Progenitor cell of endocrine pancreas (in vitro differentiated cells): ENCODE measurements at places on chromosomes 7 and 10.

DNA sequence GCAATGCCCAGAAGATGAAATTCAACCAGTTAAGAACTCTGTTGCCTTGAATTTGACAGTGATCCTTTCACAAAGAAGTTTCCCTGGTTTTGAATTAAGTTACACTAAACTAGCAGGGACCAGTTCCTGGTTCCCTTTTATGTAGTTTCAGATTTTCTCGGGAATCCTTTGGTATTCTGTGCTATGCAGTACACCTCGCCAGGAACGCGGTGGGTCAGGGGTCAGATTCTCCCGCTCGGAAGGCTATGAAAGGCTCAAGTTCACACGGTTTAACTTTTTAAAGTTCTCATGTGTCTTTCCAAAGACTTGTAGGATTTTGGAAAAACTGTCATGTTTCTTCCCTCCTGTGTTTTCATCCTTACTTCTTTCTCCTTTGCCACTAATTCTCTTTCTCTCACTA lies 104.7 kb upstream of the PRR15 start:
- H3K27ac ChIP-seq = no peak overlapping the region
- H3K4me3 ChIP-seq = no peak overlapping the region
- H3K4me1 ChIP-seq = peaks cover 8% of the 10 kb centered on the region
- H3K36me3 ChIP-seq = no peaks in the 10 kb centered on the region
- no peak for DNase-seq

GRCh38 chr7:130299866-130300265 lies 6.9 kb downstream of the CPA4 start:
- no peak overlapping the region for H3K4me3 ChIP-seq
- DNase-seq = no peak
- H3K4me1 ChIP-seq = peaks cover 15% of the 10 kb centered on the region
- peaks cover 4% of the 10 kb centered on the region for H3K27me3 ChIP-seq
- no peak overlapping the region for H3K27ac ChIP-seq

DNA sequence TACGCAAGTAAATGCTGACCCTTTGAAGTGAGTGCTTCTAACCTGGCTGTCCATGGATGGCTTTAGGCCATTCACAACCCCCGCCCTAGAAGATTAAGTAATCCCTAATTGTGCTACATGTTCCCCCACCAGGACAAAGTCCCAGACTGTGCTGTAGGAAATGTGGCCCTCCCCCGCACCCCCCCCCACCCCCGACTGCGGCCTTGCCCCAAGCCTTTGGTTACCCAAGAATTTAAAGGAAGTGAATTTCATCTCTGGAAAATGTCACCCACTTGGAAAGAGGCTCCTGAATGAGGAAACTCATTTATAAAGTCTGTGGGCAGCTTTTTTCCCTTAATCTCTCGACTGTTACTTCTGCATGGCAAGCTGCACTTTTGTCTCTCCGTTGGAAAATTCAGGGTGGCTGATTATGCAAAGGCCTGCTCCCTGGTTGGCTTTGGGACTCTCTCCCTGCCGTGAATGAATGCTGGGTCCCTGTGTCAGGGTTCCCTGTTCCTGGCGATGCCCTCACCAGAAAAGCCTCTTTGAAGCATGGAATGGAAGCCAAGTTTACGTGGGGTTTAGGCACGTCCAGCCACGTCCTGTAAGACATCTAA lies 31.4 kb upstream of the AQP1 start:
- peaks cover 8% of the 10 kb centered on the region for H3K4me1 ChIP-seq
- no peak overlapping the region for H3K4me3 ChIP-seq
- DNase-seq = no peak
- H3K27ac ChIP-seq = no peak overlapping the region
- H3K27me3 ChIP-seq = peaks cover 5% of the 10 kb centered on the region

GRCh38 chr10:132713421-132714095 lies 72.4 kb downstream of the NKX6-2 start:
- H3K4me1 ChIP-seq = peaks cover 4% of the 10 kb centered on the region
- DNase-seq = no peak
- H3K4me3 ChIP-seq = no peak overlapping the region
- H3K36me3 ChIP-seq = peaks cover 11% of the 10 kb centered on the region
- H3K27ac ChIP-seq = no peak overlapping the region

GRCh38 chr7:32892521-32893206 lies 1.1 kb upstream of the KBTBD2 start:
- H3K27me3 ChIP-seq = no peaks in the 10 kb centered on the region
- H3K27ac ChIP-seq = peak overlapping the region; percentile 99
- H3K4me1 ChIP-seq = peaks cover 51% of the 10 kb centered on the region
- peak overlapping the region; percentile 85 for H3K4me3 ChIP-seq

DNA sequence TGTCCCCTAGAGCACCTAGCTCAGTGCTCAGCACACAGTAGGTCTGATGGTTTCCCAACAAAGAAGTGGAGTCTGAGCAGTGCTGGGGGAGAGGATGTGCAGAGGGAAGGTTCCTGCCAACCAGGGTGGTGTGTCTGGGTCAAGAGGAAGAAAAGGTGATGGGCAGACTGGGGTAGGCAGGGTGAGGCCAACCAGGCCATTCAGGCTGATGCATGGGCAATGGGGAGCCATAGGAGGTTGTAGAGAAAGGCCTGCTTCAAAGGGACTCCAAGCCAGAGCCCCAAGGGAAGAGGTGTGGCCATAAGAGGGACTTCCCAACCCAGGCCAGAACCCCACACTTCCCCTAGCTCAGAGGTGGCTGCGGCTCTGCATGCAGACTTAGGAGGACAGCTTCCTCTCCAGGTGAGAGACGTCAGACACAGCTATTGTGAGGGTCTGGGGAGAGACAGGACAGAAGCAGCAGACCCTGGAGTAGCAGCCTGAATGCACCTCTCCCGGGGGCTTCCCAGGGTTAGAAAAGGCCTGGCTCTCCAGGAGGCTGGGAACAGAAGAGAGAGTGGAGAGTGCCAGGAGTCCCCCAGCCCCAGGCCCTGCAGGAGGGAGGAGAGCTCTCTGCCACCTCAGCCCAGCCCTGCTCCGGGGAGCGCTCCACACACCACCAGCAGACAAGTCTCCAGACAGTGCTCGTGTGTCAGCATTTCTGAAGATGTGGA lies 87.4 kb upstream of the ZMIZ1 start:
- no peak overlapping the region for H3K27ac ChIP-seq
- H3K36me3 ChIP-seq = no peaks in the 10 kb centered on the region
- H3K4me1 ChIP-seq = peaks cover 7% of the 10 kb centered on the region
- DNase-seq = no peak

DNA sequence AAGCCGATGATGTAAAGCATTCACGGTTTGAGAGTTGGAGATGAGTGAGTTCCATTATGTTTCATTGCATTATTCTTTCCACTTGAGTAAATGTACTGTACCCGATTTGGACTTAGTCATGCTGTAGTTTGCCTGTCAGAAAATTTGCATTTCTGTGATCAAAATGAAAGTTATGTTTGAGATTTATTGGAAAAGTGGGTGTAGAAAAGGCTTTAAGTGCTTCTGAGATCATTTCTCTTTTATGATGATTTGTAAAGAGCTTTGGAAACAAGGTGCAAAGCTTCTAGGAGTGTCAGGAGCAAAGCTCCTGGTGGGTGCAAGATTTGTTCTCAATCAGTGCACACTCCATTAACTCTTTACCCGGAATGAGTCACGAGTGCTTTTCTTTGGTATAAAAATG lies 204.1 kb upstream of the POM121L12 start:
- H3K4me3 ChIP-seq = no peak overlapping the region
- no peaks in the 10 kb centered on the region for H3K27me3 ChIP-seq
- no peak overlapping the region for H3K27ac ChIP-seq
- H3K36me3 ChIP-seq = no peaks in the 10 kb centered on the region

DNA sequence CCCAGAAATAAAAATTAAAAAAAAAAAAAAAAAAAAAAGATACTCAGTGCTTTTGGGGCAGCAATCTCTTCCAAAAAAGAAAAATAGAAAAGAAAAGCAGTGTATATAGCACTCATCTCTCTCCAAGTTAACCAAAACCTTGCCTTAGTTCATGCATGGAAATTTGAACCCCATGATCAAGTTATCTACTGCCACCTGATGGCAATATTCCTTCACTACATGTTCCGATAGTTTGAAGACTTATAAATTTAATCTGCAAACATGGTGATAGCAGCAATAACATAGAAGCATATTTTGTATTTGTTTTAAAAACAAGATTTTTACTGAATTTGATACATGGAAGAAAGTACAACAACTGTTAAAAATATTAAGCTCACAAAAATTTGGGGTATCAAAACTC lies 48.6 kb upstream of the SLIT1 start:
- no peak for DNase-seq

GRCh38 chr7:194252-195009 lies 2.1 kb downstream of the FAM20C start:
- peaks cover 30% of the 10 kb centered on the region for H3K4me1 ChIP-seq
- H3K36me3 ChIP-seq = peaks cover 20% of the 10 kb centered on the region
- no peak for DNase-seq
- H3K4me3 ChIP-seq = peak overlapping the region; percentile 82

DNA sequence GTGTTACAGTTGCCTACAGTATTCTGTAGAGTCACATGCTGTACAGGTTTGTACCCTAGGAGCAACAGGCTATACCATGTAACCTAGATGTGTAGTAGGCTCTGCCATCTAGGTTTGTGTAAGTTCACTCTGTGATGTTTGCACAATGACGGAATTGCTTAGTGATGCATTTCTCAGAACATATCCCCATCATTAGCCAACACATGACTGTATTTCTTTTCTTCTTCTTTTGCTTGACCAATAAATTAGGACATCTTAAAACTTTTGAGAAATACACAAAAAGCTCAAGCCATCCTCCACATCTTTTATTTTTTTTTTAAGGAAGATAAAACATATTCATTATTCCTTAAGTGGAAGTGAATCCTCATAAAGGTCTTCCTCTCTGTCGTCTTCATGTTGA lies 5.4 kb upstream of the PFKFB3 start:
- no peak overlapping the region for H3K4me3 ChIP-seq
- H3K27ac ChIP-seq = no peak overlapping the region

GRCh38 chr10:77877441-77878344 lies 48.9 kb downstream of the DLG5 start:
- peaks cover 30% of the 10 kb centered on the region for H3K4me1 ChIP-seq
- no peak for DNase-seq
- peaks cover 4% of the 10 kb centered on the region for H3K36me3 ChIP-seq
- peak overlapping the region; percentile 93 for H3K27ac ChIP-seq
- H3K4me3 ChIP-seq = no peak overlapping the region

- no peak for DNase-seq
- H3K4me3 ChIP-seq = no peak overlapping the region
- H3K27ac ChIP-seq = no peak overlapping the region
- H3K27me3 ChIP-seq = no peaks in the 10 kb centered on the region
Measured at GRCh38 chr7:99128076-99128950, 15.6 kb downstream of the SMURF1 start.

- no peak overlapping the region for H3K4me3 ChIP-seq
- DNase-seq = no peak
- H3K4me1 ChIP-seq = peaks cover 24% of the 10 kb centered on the region
- peaks cover 27% of the 10 kb centered on the region for H3K27me3 ChIP-seq
- H3K27ac ChIP-seq = no peak overlapping the region
Measured at GRCh38 chr7:41241641-41242040, 461.2 kb downstream of the INHBA start.

DNA sequence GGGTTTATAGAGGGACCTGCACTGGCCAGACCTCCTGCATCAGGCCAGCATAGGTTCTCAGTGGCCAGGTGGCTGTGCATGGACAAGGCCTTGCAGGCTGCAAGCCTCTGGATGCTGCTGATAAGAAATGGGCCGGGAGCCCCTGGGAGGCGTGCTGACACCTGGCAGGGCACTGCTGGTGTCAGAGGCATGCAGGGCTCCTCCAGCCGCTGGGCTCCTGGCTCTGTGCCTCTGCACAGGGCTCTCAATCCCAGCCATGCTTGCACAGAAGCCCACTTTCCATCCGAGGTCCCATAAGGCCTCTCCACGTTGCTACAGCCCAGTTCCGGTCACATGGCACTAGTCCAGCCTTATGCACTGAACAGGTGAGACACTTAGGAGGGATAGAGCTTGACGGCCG lies 27.3 kb downstream of the ANTXRL start:
- H3K4me3 ChIP-seq = no peak overlapping the region
- peaks cover 3% of the 10 kb centered on the region for H3K27me3 ChIP-seq
- H3K36me3 ChIP-seq = no peaks in the 10 kb centered on the region
- H3K4me1 ChIP-seq = peaks cover 13% of the 10 kb centered on the region
- H3K27ac ChIP-seq = no peak overlapping the region

DNA sequence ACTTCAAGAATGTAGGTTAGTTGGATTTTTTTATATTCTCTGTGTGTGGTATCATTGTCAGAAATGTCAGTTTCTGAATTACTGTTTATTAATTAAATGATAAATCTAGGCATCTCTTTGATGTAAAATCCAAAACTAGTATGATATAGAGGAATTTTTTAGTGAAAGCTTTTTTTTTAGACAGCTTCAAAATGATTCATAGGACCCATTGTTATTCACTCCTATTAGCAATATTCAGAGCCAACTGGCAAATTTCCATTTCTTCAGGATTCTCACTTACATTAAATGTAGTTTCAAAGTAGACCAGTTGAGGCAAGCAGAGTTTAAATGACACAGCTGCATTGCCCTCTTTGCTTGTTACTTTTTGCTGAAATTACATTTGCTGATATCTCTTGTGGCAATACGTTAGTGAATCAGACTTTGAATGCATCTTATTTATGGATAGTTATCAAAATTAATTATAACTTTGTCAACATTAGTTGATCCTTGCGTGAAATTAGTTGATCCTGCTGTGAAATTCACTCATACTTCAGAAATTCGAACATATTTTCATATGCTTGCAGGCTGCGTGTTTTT lies 20.3 kb downstream of the ZNF277 start:
- no peak overlapping the region for H3K4me3 ChIP-seq
- H3K4me1 ChIP-seq = peaks cover 2% of the 10 kb centered on the region
- H3K36me3 ChIP-seq = peaks cover 4% of the 10 kb centered on the region
- H3K27ac ChIP-seq = no peak overlapping the region

DNA sequence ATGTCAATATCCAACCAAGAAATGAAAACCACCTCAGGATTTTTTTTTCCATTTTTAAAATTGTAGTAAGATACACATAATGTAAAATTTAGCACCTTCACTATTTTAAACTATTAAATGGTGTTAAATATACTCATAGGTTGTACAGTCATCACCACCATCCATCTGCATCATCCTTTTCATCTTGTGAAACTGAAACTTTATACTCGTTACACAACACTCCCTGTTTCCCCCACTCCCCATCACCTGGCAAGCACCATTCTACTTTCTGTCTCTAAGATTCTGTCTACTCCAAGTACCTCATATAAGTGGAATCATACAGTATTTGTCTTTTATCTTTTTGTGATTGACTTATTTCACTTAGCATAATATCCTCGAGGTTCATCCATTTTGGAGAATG lies 335.2 kb upstream of the NPSR1 start:
- H3K27me3 ChIP-seq = peaks cover 3% of the 10 kb centered on the region
- H3K36me3 ChIP-seq = no peaks in the 10 kb centered on the region
- no peaks in the 10 kb centered on the region for H3K4me1 ChIP-seq
- no peak overlapping the region for H3K4me3 ChIP-seq
- H3K27ac ChIP-seq = no peak overlapping the region

- no peak overlapping the region for H3K27ac ChIP-seq
- no peak for DNase-seq
- no peak overlapping the region for H3K4me3 ChIP-seq
- H3K27me3 ChIP-seq = no peaks in the 10 kb centered on the region
- peaks cover 17% of the 10 kb centered on the region for H3K36me3 ChIP-seq
- peaks cover 22% of the 10 kb centered on the region for H3K4me1 ChIP-seq
Measured at GRCh38 chr7:37341033-37341630, 107.5 kb downstream of the ELMO1 start.

- H3K27me3 ChIP-seq = no peaks in the 10 kb centered on the region
- no peaks in the 10 kb centered on the region for H3K4me1 ChIP-seq
- H3K4me3 ChIP-seq = no peak overlapping the region
- peaks cover 11% of the 10 kb centered on the region for H3K36me3 ChIP-seq
- DNase-seq = no peak
- H3K27ac ChIP-seq = no peak overlapping the region
Measured at GRCh38 chr10:119149729-119150128, 15.8 kb downstream of the SFXN4 start.

- no peak for DNase-seq
- no peak overlapping the region for H3K4me3 ChIP-seq
- H3K27me3 ChIP-seq = no peaks in the 10 kb centered on the region
- no peak overlapping the region for H3K27ac ChIP-seq
- H3K4me1 ChIP-seq = no peaks in the 10 kb centered on the region
Measured at GRCh38 chr7:64314566-64314965, 805 bp downstream of the ZNF736 start.
